ENCODE measurements at places on chromosomes 16 and 17. TPM values are rescaled to one million over a fixed set of nuclear protein-coding genes. Genes with fewer than 3 reads are reported as not detected.

DNA sequence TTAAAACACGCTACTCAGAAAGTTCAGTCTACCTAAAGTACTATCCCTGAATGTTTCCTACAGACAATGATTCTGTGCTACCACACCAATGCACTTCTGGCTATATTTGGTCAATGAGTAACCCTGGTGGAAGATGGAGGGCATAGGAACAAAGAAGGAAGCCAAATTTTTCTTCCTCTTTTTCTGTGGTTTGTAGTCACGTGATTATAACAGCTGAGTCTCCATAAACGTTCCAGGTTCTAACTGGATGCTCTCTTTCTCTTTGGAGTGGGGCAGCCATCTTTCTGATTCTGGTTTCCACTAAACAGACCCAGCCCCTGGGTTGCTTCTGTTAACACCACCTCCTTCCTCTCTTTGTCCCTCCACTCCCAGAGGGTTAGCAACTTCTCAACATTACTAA lies 274.9 kb downstream of the CDH11 start:
- no peak for DNase-seq

GRCh38 chr17:28484296-28484695 lies 10.9 kb downstream of the SLC13A2 start:
- no peak for DNase-seq

DNA sequence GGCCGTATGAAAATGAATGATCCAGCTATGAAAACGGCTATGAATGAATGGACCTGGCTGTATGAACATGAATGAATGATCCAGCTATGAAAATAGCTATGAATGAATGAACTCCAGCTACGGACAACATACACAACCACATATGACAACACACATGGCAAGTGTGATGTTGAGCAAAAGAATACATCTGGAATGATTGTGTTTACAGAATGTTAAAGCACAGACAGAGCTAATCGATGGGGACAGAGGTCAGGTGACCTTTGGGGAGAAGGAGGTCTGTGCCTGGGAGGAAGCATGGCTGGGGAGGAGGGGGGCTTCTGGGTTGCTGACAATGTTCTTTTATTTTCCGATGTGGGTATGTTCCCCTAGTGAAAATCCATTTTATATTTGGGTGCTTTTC lies 174.0 kb upstream of the WSCD1 start:
- no peak for DNase-seq

The ARL5C gene
- not detected for total RNA-seq

DNA sequence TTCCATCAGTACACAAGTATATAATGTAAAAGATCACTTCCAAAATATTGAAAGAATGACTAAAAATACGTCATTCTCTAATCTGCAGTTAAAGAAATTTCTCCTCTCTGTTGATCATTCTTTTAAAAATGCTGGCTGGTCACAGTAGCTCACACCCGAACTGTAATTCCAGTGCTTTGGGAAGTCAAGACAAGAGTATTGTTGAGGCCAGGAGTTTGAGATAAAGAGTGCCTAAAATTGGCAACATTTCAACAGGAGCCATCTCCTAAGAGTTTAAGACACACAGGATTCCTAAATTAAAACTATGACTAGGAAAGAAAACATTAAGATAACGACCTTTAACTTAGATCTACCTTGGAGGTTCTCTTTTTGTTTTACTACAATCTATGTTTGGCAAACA lies 4.5 kb upstream of the USP32 start:
- no peak for DNase-seq

The SMIM22 gene
- 3.3 TPM for total RNA-seq

GRCh38 chr17:29401258-29401657 lies 11.1 kb downstream of the TAOK1 start:
- DNase-seq: no peak

DNA sequence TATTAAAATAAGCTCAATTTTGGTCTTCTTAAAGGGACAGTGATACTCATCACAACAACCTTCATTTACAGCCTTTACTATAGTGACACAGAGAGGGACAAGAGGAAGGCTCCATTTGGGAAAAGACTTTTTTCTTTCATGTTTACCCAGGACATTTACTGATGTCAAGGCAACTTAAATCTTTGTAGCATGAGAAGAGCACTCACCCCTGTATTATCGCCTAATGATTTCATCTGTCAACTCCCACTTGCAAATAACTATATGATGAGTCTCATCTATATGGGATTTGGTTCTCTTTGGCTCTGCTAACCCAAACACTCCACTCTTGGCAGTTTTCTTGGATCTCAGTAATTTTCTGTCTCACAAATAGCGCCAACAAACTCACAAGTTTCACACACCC lies 24.1 kb downstream of the BLMH start:
- no peak for DNase-seq

- DNase-seq: no peak
These were observed 2.8 kb upstream of the PITPNM3 start for GRCh38 chr17:6558932-6559752.

The CHD9 gene
- total RNA-seq: 18.9 TPM

The NLRC3 gene
- total RNA-seq: 0.15 TPM

- DNase-seq: no peak
These were observed 3.0 kb downstream of the UBALD2 start for GRCh38 chr17:76268015-76268749.

The TRIM25 gene
- total RNA-seq: 135 TPM

DNA sequence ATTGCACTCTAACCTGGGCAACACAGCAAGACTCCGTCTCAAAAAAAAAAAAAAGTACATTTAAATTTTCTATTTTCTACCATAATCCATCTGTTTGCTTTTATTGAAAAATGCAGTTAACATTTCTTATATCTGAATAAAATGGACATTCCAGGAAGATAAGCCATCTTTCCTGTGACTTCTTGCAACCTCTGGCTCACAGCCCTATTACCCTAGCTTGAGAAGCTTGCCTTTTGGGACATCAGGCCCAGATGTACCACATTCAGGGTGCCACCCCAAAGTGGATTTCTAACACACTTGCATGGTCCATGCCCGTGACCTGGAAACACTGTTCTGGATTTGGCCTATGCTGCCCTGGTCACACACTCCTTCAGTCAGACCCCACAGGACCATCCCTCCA lies 30.1 kb upstream of the DDX52 start:
- DNase-seq: no peak

The ZG16 gene
- 0.07 TPM for total RNA-seq

- DNase-seq: no peak
These were observed 4.9 kb downstream of the SHISA9 start for GRCh38 chr16:12906271-12906670.

DNA sequence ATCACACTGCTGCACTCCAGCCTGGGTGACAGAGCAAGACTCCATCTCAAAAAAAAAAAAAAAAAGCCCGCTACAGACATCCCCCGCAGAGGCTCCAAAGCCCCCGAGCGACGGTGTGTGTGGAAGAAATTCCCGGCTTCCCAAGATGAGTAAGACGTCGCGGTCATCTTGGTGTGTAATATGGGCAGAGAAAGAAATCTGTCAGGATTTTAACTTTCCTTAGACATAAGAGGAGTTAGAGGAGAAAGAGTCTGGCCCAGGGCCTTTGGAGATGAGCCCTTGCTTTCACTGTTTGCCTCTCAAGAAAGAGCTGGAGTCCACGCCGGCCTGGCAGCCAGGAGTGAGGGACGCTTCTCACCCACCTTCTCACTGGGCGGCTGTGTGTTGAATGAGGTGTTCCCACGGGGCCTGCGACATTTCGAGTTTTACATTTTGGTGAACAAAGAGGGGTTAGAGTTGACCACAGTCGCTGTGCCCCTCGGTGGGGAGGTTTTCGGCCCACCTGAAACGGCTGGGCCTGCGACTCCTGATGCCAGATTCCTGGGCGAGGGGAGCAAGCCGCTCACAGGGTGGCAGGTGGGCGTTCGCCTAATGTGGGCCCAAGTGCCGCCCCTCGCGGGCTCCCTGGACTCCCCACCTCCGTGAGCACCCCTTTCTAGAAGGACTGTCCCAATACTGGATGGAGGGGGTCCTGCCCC lies 17.9 kb downstream of the C1QTNF1 start:
- DNase-seq: no peak

- no peak for DNase-seq
These were observed 24.0 kb downstream of the DUSP14 start for GRCh38 chr17:37513711-37514110.

The KRT40 gene
- total RNA-seq: not detected

The ORMDL3 gene
- 46.9 TPM for total RNA-seq

GRCh38 chr16:56915336-56916119 lies 16.4 kb upstream of the HERPUD1 start:
- no peak for DNase-seq

GRCh38 chr17:73541111-73541510 lies 103.1 kb downstream of the SDK2 start:
- no peak for DNase-seq

The SLC35G6 gene
- not detected for total RNA-seq

DNA sequence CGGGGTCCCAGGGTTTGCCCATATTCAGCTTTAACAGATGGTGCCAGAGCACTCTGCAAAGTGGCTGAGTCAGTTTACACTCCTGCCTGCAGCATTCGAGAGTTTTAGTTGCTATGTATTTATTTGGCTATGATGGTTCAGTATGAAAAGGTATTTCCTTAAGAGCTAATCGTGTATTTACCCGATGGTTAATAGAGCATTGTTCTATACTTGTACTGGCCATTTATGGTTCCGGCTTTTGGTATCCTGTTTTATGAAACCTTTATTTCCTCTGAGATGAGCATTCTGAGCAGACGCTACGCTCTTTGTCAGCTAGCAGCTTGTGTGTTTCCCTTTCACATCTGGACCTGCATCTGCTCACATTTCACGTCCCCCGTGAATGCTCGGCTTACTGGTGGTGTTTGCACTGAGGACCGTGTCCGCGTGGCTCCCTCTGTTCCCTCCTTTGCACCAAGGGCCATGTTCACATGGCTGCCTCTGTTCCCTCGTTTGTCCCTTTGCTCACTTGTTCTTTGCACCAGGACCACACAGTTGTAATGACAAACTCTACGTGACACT lies 149.1 kb upstream of the CHMP6 start:
- no peak for DNase-seq

- DNase-seq: no peak
These were observed 229.8 kb downstream of the KATNIP start for GRCh38 chr16:27779641-27780164.

DNA sequence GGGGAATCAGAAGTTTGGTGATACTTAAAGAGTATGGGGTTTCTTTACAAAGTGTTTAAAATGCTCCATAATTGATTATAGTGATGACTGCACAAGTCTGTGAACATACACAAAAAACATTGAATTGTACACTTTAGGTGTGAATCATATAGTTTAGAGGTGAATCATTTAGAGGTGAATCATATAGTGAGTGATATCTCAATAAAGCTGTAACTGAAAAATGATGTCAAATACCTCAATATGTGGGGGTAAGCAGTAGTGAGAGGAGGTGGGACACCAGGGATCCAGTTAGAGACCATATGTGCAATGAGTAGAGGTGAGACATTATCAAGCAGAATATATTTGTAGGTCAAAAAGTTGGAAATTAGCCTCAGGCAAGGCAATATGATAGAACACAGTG lies 264.5 kb downstream of the PMP22 start:
- no peak for DNase-seq

- no peak for DNase-seq
These were observed 603 bp upstream of the MRTFB start for GRCh38 chr16:14070555-14070876.

The SDK2 gene
- 0.10 TPM for total RNA-seq

DNA sequence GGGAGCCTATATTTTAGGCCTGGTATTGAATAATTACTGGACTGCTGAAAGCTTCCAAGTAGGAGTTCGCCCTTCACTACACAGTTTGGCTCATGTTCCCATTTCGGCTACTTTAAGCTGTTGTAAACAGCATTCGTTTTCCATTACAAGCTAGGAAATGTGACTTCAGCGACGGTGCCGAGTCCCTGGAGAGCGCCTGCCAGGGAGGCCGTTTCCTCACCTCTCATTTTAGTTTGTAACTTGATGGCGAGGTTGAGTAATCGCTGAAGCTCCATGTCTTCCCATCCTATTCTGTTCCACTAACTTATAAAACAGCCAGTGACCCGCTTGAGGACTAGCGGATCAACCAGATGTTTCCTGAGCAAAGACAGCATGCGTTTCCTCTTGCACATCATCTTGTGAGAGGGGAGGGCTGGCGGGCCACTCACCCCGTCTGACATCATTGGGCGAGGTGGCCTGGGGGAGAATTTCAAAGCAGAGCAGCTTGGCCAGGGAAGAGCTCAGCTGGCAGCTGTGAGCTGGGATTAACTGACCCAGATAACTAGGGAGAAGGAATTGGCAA lies 32.9 kb downstream of the PCTP start:
- no peak for DNase-seq

The ANKRD40CL gene
- 0.57 TPM for total RNA-seq

GRCh38 chr16:70770626-70771552 lies 30.1 kb downstream of the VAC14 start:
- peak; percentile 32 for DNase-seq

GRCh38 chr17:72404872-72405271 lies 284.1 kb downstream of the SOX9 start:
- no peak for DNase-seq

GRCh38 chr16:58904291-58904690 lies 170.2 kb upstream of the GOT2 start:
- DNase-seq: no peak

GRCh38 chr17:20074001-20074400 lies 64.8 kb downstream of the SPECC1 start:
- no peak for DNase-seq

The TOB1 gene
- 86.0 TPM for total RNA-seq

The JPH3 gene
- 0.10 TPM for total RNA-seq

- DNase-seq: no peak
These were observed 5.2 kb upstream of the PRSS21 start for GRCh38 chr16:2811703-2812471.

- no peak for DNase-seq
These were observed 9.1 kb downstream of the CA4 start for GRCh38 chr17:60158751-60159478.

DNA sequence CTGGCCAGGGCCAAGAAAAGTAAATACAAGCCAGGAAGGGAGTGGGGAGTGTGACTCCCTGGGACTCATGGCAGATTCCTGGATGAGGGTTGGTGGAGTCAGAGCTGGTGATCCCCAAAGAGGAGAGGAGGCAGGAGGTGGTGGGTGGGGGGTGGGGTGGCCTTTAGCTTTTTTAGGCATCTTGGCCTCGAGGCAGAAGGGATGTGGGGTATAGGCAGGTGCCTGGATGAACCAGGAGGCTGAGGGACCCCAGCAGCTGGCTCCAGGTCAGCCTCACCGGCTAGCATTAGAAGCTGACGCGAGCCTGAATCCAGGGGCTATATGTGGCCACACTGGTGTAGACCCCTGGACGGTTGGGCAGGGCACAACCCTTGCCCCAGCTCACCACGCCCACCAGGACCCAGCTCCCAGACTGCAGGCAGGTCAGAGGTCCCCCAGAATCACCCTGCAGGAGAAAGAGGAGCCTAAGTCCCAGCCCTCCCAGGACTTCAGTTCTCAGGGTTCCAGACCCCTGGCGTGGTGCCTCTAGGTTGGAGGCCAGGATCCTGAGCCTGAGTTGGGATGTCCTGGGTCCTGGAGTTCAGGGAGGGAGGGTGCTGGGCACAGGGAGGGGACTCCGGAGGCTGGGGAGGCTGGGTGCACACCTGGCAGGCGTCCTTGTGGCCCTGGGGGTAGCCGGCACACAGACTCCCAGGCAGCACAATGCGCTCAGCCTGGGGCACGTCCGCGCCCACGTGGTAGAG lies 2.8 kb downstream of the PRSS33 start:
- DNase-seq: no peak

The KRTAP4-6 gene
- not detected for total RNA-seq

GRCh38 chr16:140175-140857 lies 1.8 kb upstream of the NPRL3 start:
- no peak for DNase-seq

GRCh38 chr16:19093631-19094541 lies 19.9 kb upstream of the ITPRIPL2 start:
- DNase-seq: no peak

The KCNJ12 gene
- total RNA-seq: 5.8 TPM

GRCh38 chr17:59436900-59437299 lies 105.4 kb downstream of the YPEL2 start:
- DNase-seq: no peak
